Colonic mucosa (tissue), 4 donors: ENCODE measurements at places on chromosomes 4 and X. TPM values are rescaled to one million over a fixed set of nuclear protein-coding genes. Genes with fewer than 3 reads are reported as not detected.

DNA sequence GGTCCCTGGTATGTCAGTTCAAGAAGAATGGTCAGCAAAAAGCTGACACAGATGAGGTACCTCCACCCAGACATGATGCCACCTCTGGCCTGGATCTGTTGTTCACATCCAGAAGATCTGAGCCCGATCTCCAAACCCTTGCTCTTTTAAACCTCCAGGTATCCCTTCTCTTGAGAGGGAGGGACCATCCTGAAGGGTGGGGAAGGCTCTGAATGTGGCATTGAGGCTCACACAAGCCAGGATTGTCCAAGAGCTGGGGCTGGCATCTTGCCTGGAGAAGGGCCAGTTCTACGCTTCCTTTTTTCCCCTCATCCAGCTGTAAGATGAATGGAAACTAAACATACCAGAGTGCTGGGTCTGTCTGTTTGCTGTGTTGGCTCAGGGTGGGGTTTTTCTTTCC, at the start of gene ITIH6:
TSS of gene ITIH6 (minus strand) at position 119 of the 400 bp plus-strand sequence. CDS start at position 74, 45 bp downstream.
- no peaks in the 10 kb centered on the region for H3K4me1 ChIP-seq
- no peak for DNase-seq
- no peak within 1 kb of the TSS for H3K27ac ChIP-seq
- no peaks in the 10 kb centered on the region for H3K36me3 ChIP-seq

The NLGN3 gene
- total RNA-seq = 0.67 TPM

GRCh38 chrX:51894697-51895336, 1.4 kb downstream of the MAGED1 start:
- H3K4me3 ChIP-seq = peak overlapping the region; percentile 40
- H3K4me1 ChIP-seq = no peaks in the 10 kb centered on the region
- no peaks in the 10 kb centered on the region for H3K27me3 ChIP-seq
- DNase-seq = peak; percentile 25
- no peak overlapping the region for H3K27ac ChIP-seq
- H3K36me3 ChIP-seq = no peaks in the 10 kb centered on the region

- no peaks in the 10 kb centered on the region for H3K27me3 ChIP-seq
- DNase-seq = peak; percentile 67
- no peaks in the 10 kb centered on the region for H3K36me3 ChIP-seq
- no peaks in the 10 kb centered on the region for H3K4me1 ChIP-seq
Observed at GRCh38 chrX:149470955-149471354, 34.2 kb downstream of the IDS start.

GRCh38 chr4:165784672-165785071, 88.4 kb upstream of the TLL1 start:
- H3K4me1 ChIP-seq = no peaks in the 10 kb centered on the region
- no peak overlapping the region for H3K27ac ChIP-seq
- H3K27me3 ChIP-seq = no peaks in the 10 kb centered on the region
- H3K4me3 ChIP-seq = no peak overlapping the region

The OPRPN gene
- not detected for total RNA-seq

The ZNF185 gene
- 3.6 TPM for total RNA-seq

DNA sequence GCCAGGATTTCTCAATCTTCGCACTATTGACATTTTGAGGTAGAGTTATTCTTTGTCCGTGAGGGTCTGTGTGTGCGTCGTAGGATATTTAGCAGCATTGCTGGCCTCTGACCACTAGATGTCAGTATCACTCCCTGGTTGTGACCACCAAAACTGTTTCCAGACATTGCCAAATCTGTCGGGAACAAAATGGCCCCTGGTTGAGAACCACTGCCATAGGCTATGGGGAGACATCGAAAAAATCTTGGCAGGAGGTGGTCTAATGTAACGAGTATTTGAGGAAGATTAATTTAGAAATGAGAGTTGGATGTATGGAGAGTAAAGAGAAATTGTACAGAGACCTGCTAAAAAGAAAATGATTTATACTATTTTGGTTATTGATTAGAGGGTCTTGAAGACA, 108.4 kb downstream of the DOCK11 start:
- no peaks in the 10 kb centered on the region for H3K4me1 ChIP-seq
- DNase-seq = peak; percentile 33
- no peaks in the 10 kb centered on the region for H3K36me3 ChIP-seq
- no peaks in the 10 kb centered on the region for H3K27me3 ChIP-seq
- no peak overlapping the region for H3K27ac ChIP-seq
- no peak overlapping the region for H3K4me3 ChIP-seq

GRCh38 chr4:140047786-140048185, 106.2 kb downstream of the MAML3 start:
- peaks cover 13% of the 10 kb centered on the region for H3K4me1 ChIP-seq
- DNase-seq = no peak
- peak overlapping the region; percentile 84 for H3K27ac ChIP-seq
- no peaks in the 10 kb centered on the region for H3K27me3 ChIP-seq

- no peaks in the 10 kb centered on the region for H3K36me3 ChIP-seq
- no peaks in the 10 kb centered on the region for H3K4me1 ChIP-seq
- H3K4me3 ChIP-seq = no peak overlapping the region
- no peak overlapping the region for H3K27ac ChIP-seq
- no peaks in the 10 kb centered on the region for H3K27me3 ChIP-seq
- no peak for DNase-seq
Observed at GRCh38 chrX:17295791-17296190, 79.2 kb upstream of the NHS start.

- no peak overlapping the region for H3K27ac ChIP-seq
- no peaks in the 10 kb centered on the region for H3K36me3 ChIP-seq
- H3K27me3 ChIP-seq = no peaks in the 10 kb centered on the region
- no peaks in the 10 kb centered on the region for H3K4me1 ChIP-seq
- DNase-seq = no peak
- no peak overlapping the region for H3K4me3 ChIP-seq
Observed at GRCh38 chrX:96432647-96433046, 252.0 kb upstream of the DIAPH2 start.

The KANTR gene
- 8.0 TPM for total RNA-seq

DNA sequence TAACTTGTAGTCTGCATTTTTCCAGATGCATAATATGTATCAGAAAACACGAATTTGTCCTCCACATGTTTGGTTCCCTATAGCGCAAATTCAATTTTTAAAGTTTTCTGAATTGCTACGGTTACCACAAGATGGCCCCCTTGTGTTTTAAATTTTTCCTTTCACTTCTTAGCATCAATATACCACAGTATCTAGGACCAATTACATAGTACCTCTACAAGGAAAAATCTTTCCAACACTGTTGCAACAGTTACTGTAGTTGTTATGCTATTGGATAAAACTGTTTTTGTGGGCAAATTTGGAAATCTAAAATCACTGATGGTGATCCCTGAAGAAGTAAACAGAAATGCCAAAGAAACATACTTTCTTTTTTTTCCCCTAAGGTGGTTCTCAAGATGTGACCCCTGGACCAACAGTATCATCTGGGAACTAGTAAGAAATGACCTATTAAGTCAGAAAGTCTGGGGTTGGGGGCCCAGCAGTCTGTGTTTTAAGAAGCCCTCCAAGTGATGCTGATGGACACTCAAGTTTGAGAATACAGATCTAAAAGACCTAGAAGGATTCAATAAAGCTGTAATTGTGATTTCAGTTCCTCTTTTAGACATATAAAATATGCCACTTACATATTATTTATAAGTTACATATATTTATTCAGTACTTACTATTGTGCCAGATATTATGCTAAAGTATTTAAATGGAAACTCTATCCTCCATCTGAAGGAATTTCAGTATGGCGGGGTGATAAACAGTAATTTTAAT, 3.1 kb downstream of the ZGRF1 start:
- H3K27me3 ChIP-seq = no peaks in the 10 kb centered on the region
- H3K4me1 ChIP-seq = no peaks in the 10 kb centered on the region
- no peak overlapping the region for H3K27ac ChIP-seq

- H3K4me1 ChIP-seq = no peaks in the 10 kb centered on the region
- no peaks in the 10 kb centered on the region for H3K36me3 ChIP-seq
- no peaks in the 10 kb centered on the region for H3K27me3 ChIP-seq
- H3K4me3 ChIP-seq = no peak overlapping the region
- DNase-seq = no peak
Observed at GRCh38 chrX:2926664-2927275, 2.4 kb downstream of the ARSD start.

- H3K27ac ChIP-seq = no peak overlapping the region
- H3K4me3 ChIP-seq = no peak overlapping the region
- H3K36me3 ChIP-seq = no peaks in the 10 kb centered on the region
- no peaks in the 10 kb centered on the region for H3K27me3 ChIP-seq
- no peak for DNase-seq
- no peaks in the 10 kb centered on the region for H3K4me1 ChIP-seq
Observed at GRCh38 chr4:86122404-86122803, 237.4 kb downstream of the MAPK10 start.

The RGN gene
- 0.88 TPM for total RNA-seq

The DCLK2 gene
- 3.1 TPM for total RNA-seq

- no peak for DNase-seq
- H3K27ac ChIP-seq = no peak overlapping the region
- H3K36me3 ChIP-seq = no peaks in the 10 kb centered on the region
- H3K4me3 ChIP-seq = no peak overlapping the region
- H3K4me1 ChIP-seq = no peaks in the 10 kb centered on the region
- H3K27me3 ChIP-seq = no peaks in the 10 kb centered on the region
Observed at GRCh38 chrX:16188687-16189086, 21.4 kb downstream of the MAGEB17 start.

The SH3TC1 gene
- total RNA-seq = 10.8 TPM

- DNase-seq = no peak
- H3K36me3 ChIP-seq = no peaks in the 10 kb centered on the region
- H3K4me3 ChIP-seq = no peak overlapping the region
Observed at GRCh38 chrX:5771441-5771840, 457.2 kb downstream of the NLGN4X start.

- peak; percentile 85 for DNase-seq
- H3K36me3 ChIP-seq = no peaks in the 10 kb centered on the region
- H3K4me1 ChIP-seq = no peaks in the 10 kb centered on the region
- H3K27ac ChIP-seq = peak overlapping the region; percentile 86
Observed at GRCh38 chrX:71622576-71623450, 4.5 kb upstream of the CXCR3 start.

DNA sequence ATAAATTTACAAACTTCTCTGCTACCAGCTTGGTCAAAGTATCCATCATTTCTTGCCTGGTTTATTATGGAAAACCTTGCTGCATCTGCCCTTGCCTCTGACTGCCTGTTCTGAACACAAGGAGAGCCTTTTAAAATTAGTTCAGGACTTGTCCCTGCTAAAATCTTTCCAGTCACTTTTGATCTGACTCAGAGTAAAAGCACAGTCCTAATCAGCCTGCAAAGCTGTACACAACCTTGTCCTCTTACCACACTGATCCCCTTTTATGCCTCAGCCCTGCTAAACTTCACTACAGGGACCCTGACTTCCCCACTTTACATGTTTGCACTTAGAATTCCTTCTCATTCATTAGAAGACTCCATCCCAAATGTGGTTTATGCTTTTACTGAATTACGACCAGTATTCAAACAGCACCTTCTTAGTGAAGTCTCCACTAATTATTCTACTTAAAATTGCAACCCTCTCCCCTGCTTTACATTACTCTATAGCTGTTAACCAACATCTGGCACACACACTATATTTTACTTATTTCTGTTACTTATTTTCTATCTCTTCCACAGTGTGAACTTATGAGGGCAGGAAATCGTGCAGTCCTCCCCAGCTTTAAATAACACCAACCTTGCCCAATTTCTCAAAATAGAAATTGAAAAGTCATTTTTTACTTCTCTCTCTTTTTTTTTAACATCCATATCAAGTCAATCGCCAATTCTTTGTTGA, 6.3 kb downstream of the GABRA4 start:
- H3K27me3 ChIP-seq = no peaks in the 10 kb centered on the region
- H3K4me3 ChIP-seq = no peak overlapping the region
- H3K27ac ChIP-seq = no peak overlapping the region
- H3K36me3 ChIP-seq = no peaks in the 10 kb centered on the region
- H3K4me1 ChIP-seq = no peaks in the 10 kb centered on the region

- H3K4me3 ChIP-seq = no peak overlapping the region
- no peaks in the 10 kb centered on the region for H3K36me3 ChIP-seq
- DNase-seq = no peak
- no peaks in the 10 kb centered on the region for H3K4me1 ChIP-seq
- H3K27ac ChIP-seq = no peak overlapping the region
Observed at GRCh38 chrX:24846550-24847150, 152.9 kb downstream of the POLA1 start.

- no peaks in the 10 kb centered on the region for H3K36me3 ChIP-seq
- no peak overlapping the region for H3K4me3 ChIP-seq
- no peaks in the 10 kb centered on the region for H3K4me1 ChIP-seq
- H3K27ac ChIP-seq = no peak overlapping the region
- no peaks in the 10 kb centered on the region for H3K27me3 ChIP-seq
Observed at GRCh38 chrX:109856974-109857373, 123.9 kb upstream of the ACSL4 start.

DNA sequence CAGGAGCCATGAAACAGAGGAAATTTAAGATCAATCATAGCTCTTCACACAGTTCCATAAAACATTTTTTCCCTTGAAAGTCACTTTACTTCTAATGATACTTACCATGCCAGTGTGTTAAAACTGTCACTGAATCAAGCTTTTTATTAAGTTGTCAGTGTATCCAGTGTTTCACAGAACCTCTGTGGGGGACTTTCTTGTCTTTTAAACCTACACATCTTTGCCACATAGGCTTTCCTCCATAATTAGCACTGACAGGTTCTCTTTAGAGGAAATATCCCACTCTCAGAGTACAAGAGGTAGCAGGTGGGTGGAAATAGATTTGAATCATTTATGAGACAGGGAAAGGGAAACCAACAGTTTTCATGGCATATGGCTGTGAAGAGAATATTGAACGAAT, 25.8 kb upstream of the DYNLT3 start:
- H3K4me1 ChIP-seq = no peaks in the 10 kb centered on the region
- no peak overlapping the region for H3K4me3 ChIP-seq
- H3K36me3 ChIP-seq = no peaks in the 10 kb centered on the region
- no peak for DNase-seq
- H3K27ac ChIP-seq = no peak overlapping the region

DNA sequence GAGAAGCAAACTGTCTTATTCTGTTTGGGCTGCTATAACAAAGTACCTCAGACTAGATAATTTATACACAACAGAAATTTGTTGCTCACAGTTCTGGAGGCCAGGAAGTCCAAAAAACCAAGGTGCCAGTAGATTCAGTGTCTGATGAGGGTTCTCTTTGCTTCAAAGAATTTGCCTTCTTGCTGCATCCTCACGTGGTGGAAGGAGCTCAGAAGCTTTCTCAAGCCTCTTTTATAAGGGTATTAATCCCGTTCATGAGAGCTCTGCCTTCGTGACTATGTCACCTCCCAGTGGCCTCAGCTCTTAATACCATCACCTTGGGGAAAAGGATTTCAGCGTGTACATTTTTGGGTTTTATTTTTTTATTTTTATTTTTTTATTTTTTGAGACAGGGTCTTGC, 20.1 kb downstream of the CA5B start:
- H3K4me1 ChIP-seq = no peaks in the 10 kb centered on the region
- no peak overlapping the region for H3K27ac ChIP-seq
- no peak for DNase-seq
- no peaks in the 10 kb centered on the region for H3K27me3 ChIP-seq

The KLKB1 gene
- 0.27 TPM for total RNA-seq

The SAGE1 gene
- total RNA-seq = not detected

The DUSP21 gene
- not detected for total RNA-seq

The BANK1 gene
- 0.82 TPM for total RNA-seq

- H3K27ac ChIP-seq = no peak overlapping the region
- no peak overlapping the region for H3K4me3 ChIP-seq
Observed at GRCh38 chr4:13476915-13477314, 7.2 kb downstream of the RAB28 start.

The CXCL8 gene
- 0.89 TPM for total RNA-seq

The CXCL11 gene
- total RNA-seq = not detected

- DNase-seq = no peak
- no peaks in the 10 kb centered on the region for H3K27me3 ChIP-seq
- H3K27ac ChIP-seq = no peak overlapping the region
- H3K4me3 ChIP-seq = no peak overlapping the region
Observed at GRCh38 chrX:124895947-124896346, 423.7 kb upstream of the TEX13C start.

- H3K4me3 ChIP-seq = no peak overlapping the region
- no peak overlapping the region for H3K27ac ChIP-seq
- no peak for DNase-seq
- H3K36me3 ChIP-seq = no peaks in the 10 kb centered on the region
- H3K4me1 ChIP-seq = no peaks in the 10 kb centered on the region
- H3K27me3 ChIP-seq = no peaks in the 10 kb centered on the region
Observed at GRCh38 chrX:94288325-94288724, 614.3 kb downstream of the FAM133A start.
